ENCODE measurements at places on chromosomes 5 and 9. TPM values are rescaled to one million over a fixed set of nuclear protein-coding genes. Genes with fewer than 3 reads are reported as not detected.

DNA sequence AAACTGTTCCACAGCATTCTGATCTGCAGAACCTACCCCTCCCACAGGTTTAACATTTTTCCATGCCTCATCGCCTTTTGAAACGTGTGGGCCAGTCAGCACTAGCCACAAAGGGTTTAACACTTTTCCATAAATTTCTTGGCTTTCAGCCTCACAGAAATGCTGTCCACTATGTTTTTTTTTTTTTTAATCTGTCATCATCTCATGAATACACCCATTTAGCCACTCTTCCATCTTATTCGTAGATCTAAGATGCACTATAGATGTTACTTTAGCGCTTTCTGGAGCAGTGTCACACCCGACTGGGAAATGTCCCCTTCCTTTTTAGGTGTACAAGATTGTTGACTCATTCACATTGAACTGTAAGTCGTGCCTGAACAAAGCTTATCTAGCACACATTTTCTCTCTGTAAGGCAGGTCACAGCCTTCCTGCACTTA lies 62.3 kb downstream of the GCNT1 start:
- no peak for DNase-seq

DNA sequence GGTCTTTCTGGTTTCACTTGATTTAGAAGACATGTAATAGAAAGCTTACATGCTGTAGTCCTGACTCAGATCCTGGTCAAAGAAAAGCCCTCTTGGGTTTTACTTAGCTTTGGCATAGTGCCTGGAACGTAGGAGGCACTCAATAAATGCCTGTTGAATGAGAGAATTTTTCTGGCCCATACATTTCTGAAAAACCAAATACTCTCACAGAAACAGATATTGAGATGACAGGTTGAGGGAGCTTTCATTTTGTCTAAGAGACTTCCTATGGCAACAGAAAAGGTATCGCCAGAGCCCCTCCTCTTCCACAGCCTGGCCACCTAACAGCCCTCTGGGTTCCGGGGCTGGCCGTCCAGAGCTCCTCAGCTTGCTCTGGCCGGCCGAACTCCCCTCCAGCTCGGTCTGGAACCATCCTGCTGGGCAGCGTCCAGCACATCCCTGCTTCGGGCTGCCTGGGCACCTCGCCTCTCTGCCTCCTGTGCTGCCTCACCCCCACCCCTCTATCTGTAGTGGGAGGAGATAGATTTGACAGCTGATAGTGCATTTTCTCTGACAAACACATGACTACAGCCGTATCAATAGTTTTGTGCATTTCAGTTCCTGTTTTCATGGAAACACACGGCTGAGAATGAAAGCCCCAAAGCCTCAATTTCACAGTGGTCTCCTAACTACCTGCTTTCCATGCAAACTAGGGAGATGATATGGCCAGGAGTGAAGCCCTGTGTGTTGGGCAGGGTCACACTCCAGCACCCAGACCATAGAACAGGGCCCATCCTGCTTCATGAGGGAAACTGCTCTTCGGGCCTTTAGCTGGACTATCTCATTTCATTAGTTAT lies 1.1 kb downstream of the IL4 start:
- DNase-seq: peak; percentile 92

DNA sequence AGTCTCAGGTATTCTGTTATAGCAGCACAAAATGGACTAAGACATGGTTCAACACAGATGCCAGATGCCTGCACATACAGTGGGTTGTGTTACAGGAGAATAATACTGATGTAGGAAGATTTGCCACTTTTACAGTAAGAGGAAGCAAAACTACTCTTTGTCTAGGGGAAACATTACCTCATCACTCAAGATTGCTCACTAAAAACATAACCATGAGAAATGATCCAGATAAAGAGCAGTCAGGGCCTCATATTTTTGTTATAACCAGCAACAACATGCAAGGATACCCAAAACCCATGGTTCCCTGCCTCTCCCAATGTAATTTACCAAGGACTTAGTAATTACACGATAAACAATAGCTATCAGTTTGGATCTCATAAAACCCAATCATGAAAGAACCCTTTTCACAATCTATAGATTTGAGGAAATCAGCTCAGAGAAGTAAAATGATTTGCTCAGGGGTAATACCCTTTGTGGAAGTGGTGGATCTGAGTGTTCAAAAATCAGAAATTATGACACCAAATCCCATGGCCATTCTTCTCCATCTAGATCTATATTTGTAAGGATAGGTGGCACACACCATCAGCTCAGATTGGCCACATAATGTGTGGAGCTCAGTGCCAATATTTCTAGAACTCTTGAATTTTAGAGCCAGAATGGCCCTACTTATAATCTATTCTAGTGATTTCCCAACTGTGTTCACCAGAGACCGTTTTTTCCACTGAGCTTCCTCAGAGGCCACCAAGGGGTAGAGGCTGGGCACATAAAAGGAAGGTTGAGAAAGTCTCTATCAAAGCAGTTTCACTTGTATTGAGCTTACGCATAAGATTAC lies 27.8 kb downstream of the DPYSL3 start:
- DNase-seq: no peak

Gene LURAP1L
- total RNA-seq: 59.2 TPM

Gene FOXD4L4
- 1.2 TPM for total RNA-seq

Gene DCAF12
- total RNA-seq: 44.2 TPM
